HuH-7.5 (cell line): ENCODE measurements at places on chromosomes 4 and X.

- no peak for DNase-seq
Observed at GRCh38 chr4:152961014-152961772, 25.1 kb downstream of the FHDC1 start.

DNA sequence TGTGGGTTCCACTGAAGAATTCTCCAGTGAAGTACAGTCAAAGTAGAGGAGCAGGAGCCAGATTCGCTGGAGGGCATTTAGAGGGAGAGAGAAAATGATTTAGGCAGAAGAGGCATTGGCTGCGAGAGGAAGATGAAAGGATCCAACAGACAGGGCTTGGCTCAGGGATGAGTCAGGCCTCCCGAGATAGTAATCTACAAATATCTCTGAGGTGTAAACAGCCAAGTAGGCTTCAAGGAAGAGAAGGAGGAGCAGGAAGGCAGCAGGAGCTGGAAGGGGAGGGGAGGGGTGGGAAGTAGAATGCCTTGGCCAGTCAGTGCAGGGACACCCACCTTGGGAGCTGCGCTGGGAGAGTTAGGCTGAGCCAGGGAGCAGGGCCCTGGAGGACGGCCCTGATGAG is 55.5 kb downstream of the PJA1 start:
- no peak for DNase-seq

- DNase-seq, result no peak
Observed at GRCh38 chr4:88106205-88106604, 52.2 kb downstream of the ABCG2 start.

GRCh38 chrX:44784241-44784640 is 59.6 kb upstream of the DUSP21 start:
- no peak for DNase-seq

GRCh38 chr4:148954011-148954749 is 512.0 kb upstream of the NR3C2 start:
- DNase-seq, result no peak

DNA sequence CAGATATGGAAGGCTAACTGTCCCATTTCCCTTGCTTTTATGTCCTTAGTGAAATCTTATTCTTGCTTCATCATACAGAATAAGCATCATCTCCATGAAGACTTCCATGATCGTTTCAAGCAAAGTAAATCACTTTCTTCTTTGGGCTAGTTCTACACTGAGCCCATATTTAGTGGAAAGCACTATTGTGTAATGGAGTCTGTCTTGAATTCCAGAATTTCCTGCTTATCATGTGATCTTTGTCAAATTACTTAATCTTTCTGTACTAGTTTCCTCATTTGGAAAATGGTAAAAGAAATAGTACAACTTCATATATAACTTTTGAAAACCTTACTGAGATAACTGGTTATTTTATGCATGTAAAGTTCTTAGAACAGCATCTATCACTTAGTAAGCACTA is 7.6 kb downstream of the ANAPC10 start:
- DNase-seq, result no peak

DNA sequence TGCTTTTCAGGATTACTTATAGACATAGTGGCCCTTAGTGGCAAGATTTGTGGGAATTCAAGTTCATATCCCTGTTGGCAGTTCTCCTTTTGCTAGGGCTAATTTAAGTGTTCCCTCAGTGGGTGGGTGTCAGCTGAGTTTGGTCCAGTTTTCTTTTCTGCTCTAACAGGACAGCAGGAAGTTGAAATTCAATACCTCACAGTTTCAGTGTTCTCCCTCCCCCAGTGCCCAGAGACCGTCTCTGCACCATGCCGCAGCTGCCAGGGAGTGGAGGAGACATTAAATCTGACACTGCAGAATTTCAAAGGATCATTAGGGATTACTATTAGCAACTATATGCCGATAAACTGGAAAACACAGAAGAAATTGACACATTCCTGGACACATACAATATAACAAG is 50.7 kb downstream of the UBE2NL start:
- DNase-seq, result no peak

DNA sequence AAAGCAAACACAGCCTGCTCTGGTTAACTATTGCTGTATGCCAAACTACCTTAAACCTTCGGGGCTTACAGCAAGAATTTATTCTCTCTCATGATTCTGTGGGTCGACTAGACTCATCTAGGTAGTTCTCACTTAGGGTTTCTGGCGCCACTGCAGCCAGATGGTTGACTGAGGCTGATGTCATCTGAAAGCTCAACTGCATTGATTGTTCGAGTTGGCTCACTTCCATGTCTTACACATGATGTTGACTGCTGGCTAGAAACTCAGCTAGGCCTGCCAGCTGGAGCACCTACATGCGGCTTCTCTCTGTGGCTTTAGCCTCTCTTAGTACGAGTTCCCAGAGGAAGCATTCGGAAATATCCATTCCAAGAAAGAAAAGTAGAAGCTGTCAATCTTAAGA is 103.2 kb downstream of the SRPX start:
- peak; percentile 11 for DNase-seq
